Fibroblast of skin of abdomen (primary cell): ENCODE measurements at places on chromosomes 5 and 9.

- peak; percentile 58 for DNase-seq
These were observed 536 bp downstream of the PCDHAC1 start for GRCh38 chr5:140926443-140927227.

DNA sequence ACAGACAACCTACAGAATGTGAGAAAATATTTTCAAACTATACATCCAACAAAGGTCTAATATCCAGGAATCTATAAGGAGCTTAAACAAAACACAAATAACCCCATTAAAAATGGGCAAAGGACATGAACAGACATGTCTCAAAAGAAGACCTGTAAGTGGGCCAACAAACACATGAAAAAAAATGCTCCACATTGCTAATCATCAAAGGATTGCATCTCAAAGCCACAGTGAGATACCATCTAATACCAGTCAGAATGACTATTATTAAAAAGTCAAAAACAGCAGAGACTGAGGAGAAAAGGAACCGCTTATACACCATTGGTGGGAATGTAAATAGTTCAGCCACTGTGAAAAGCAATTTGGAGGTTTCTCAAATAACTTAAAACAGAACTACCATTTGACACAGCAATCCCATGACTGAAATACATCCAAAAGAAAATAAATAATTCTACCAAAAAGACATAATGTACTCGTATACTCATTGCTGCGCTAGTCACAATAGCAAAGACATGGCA is 39.1 kb upstream of the C5orf63 start:
- no peak for DNase-seq

GRCh38 chr5:1012313-1012841 is 3.8 kb downstream of the NKD2 start:
- no peak for DNase-seq

GRCh38 chr9:93270976-93271375 is 87.0 kb downstream of the WNK2 start:
- DNase-seq = no peak

DNA sequence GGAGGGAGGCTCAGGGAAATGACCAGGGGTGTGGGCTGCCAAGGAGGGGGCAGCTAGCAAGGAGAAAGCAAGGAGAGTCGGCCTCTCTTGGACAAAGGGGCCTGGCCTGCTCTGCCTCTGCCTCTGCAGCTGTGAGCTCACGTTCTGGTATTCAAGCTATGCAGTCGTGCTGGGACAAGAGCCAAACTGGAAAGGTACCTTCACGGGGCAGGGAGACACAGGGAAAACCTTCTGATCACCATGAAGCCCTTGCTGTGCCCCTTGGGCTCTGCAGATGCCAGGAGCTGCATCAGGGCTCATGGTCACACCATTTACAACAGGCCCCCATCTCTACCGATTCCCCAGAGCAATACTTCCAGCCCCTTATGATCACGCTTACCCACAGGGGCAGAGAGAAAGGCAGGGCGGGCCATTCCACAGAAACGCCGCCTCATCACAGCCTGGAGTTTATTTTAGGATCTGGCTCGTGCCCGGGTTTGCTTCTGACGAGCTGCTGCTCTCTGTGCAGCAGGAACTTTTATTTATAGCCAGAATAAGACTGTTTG is 63.2 kb downstream of the PRRT1B start:
- DNase-seq = peak; percentile 92

- DNase-seq = no peak
These were observed 13.8 kb downstream of the UGCG start for GRCh38 chr9:111910428-111910827.

- DNase-seq = no peak
These were observed 20.5 kb downstream of the PTGER4 start for GRCh38 chr5:40700116-40700782.
